ENCODE measurements at places on chromosomes 5 and 9.

GRCh38 chr9:77592476-77592875 lies 55.6 kb downstream of the GNA14 start:
- no peak for DNase-seq

DNA sequence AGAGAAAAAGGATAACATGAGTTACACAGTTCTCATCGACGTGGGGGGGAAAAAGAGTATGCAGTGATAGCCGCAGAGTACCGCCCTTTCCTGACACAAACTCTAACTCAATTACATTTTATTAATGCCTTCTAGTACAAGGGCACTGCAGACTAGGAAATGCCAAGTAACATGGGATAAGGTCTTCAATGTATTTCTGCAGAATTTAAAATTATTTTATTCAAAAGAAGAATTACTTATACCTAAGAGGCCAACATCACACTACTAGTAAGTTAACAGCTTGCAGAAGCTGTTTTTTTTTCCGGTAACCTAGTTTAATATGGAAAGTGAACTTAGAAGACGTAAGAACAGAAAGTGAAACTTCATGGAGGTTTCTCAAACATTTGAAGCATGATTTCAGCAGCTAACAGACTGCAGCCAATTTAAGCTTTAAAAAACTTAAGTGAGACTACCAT lies 3.9 kb downstream of the SETX start:
- DNase-seq = no peak

DNA sequence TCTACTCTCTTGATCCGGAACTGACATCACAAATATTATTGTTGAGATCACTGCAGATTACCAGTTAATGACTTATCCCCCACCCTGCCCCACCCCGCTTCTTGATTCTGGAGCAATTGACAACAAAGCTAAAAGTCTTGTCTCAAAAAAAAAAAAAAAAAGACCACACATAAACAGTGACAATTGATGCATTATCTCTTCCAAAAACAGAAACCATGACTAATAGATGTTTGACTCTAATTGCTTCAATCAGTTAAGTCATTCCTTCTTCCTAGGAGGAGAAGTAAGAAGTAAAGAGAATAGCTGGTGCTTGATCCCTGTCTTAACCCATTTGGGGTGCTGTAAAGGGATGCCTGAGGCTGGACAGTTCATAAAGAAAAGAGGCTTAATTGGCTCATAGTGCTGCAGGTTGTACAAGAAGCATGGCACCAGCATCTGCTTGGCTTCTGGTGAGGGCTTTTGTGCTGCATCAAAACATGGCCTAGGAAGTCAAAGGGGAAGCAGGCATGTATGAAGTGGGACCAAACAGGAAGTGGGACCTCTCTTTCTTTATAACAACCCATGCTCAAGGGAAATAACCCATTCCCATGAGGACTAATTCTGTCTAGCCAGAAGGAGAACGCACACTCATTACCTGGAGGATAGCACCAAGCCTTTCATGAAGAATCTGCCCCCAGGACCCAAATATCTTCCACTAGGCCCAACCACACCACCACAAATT lies 158.7 kb downstream of the TMEM167A start:
- no peak for DNase-seq

GRCh38 chr5:83924891-83925290 lies 204.2 kb upstream of the HAPLN1 start:
- no peak for DNase-seq

DNA sequence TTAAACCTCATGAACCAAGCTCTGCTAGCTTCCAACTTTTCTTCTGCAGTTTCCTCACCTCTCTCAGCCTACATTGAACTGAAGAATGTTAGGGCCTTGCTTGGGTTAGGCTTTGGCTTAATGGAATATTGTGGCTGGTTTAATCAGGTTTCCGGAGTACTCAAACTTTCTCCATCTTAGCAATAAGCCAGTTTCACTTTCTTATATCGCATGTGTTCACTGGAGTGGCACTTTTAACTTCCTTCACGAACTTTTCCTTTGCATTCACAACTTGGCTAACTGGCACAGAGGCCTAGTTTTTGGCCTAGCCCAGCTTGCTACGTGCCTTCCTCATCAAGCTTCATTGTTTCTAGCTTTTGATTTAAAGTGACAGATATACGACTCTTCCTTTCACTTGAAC lies 81.0 kb upstream of the MAST4 start:
- no peak for DNase-seq

- DNase-seq = no peak
Measured at GRCh38 chr9:9752722-9753121, 860.1 kb downstream of the PTPRD start.

DNA sequence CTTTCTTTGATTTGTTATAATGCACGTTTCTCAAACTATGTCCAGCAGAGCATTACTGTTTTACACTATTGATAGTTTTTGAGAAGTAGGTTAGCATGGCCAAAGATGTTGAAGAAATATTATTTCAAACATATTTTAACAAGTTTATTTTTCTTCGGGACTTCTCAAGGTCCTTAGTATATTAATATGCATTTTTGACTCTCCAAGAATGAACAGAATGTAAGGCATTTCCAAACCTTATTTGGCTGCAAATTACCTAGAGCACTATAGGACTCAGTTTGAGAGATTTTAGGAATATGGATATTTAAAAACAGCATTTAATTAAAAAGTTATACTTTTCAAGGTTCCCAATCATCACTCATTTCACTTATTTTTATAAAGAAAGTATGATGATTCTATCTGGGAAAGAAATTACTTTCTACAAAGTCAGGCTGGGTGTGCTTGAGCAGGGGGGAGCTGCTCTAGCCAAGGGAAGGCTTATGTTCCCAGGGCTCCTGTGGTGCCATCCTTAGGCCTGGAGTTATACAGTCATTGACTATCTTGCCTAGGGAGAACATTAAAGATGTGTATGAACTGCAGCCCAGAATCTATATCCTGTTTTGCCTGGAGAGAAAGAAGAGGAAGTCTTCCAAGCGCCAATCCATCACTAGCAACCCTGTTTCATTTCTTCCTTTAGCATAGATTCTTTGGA lies 27.6 kb upstream of the NREP start:
- no peak for DNase-seq

DNA sequence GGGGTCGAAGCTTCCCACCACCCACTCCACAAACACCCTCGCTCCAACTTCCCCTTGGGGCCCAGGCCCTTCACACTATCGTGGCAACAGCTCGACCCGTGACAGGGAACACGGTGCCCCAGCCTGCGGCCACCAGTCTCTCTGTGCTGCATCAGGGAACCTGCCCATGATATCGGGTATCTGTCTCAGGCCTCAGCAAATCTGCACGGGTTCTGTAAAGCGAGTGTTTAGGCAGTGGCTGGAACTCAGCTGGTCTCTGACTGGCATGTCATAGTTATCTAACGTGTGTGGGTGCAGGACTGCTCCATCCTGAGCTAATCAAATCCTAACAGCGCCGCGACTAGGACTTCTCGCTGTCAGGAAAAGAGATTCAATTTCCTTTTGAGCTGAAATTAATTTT lies 42.9 kb downstream of the DBH start:
- no peak for DNase-seq

DNA sequence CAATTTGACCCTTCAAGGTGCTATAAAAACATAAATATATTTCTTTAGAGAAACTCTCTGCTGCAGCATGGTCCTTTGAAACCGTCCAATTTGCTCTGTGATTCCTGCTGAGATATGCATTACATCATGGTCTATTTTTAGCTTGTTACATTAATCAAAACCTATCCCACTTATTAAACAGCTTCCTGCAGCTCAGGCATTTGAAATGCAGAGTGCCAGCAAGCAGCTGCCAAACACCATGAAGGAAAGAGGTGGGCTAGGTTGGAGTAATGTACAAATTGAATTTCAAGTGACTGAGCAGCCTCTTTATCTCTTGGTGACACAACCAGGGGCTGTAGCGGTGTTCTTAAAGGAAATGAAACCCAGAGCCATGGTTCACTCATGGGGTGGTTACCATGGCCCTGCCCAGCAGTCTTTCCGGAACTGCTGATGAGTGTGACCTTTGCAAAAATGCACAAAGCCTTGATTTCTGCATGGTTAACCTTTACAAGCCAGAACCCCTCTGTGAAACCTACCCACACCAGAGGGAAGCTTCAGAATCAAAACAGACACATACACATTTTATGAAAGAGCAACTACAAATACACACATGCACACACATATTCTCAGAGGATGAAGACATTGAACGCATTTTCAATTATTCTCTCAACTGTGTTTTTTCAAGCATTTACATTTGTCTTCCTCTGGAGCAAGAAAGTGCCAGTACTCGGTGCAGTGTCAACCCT lies 155.8 kb upstream of the ZNF608 start:
- no peak for DNase-seq

GRCh38 chr9:129938291-129938979 lies 103.2 kb downstream of the USP20 start:
- no peak for DNase-seq

GRCh38 chr5:158925314-158925713 lies 174.4 kb downstream of the EBF1 start:
- no peak for DNase-seq

DNA sequence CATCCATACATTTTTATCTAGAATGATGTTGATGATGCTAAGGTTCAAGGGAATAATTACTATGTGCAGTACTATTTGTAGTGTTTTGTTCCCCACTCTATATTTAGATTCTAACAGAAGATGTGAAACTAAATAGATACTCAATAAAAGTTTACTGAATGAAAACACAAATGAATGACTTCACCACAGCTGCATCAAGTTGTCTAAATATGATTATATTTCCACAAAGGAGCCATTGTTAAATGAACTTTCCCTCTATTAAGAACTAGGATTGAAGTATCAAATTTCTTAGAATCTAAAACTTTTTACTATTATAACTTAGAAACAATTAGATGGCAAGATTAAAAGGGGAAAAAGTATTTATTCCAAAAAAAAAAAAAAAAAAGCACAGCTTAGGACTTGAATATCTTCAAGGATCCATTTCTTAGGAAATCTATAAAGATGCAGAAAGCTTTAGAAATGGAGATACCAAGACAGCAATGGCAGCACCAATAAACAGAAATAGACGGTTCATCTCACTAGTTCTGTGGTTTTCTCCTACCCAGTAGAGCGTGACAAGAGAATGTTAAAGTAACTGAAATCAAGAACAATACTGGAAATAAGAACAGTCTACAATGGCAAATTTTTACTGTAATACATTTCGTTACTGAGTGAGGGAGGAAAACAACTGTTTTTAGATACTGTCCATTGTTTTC lies 347.6 kb downstream of the EBF1 start:
- no peak for DNase-seq

GRCh38 chr5:88888291-88888690 lies 5.3 kb upstream of the MEF2C start:
- DNase-seq = no peak

DNA sequence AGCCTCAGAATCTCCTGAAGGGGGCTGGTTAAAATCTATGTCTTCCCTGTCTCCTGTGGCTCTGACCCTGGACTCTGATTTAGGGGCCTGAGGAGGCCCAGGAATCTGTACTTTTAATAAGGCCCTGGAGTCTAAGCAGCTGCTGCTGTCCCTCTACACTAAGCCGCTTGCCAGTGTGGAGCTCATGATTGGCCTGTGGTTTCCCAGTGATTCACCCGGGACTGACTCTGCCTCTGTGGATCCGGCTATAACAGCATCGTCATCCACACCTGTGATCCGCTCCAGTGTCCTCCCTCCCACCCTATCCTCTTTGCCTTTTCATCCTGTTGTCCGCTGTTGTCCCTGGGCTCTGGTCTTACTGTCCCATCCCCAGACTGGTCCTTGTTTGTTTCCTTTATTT lies 3.7 kb downstream of the SLC31A2 start:
- peak; percentile 38 for DNase-seq

DNA sequence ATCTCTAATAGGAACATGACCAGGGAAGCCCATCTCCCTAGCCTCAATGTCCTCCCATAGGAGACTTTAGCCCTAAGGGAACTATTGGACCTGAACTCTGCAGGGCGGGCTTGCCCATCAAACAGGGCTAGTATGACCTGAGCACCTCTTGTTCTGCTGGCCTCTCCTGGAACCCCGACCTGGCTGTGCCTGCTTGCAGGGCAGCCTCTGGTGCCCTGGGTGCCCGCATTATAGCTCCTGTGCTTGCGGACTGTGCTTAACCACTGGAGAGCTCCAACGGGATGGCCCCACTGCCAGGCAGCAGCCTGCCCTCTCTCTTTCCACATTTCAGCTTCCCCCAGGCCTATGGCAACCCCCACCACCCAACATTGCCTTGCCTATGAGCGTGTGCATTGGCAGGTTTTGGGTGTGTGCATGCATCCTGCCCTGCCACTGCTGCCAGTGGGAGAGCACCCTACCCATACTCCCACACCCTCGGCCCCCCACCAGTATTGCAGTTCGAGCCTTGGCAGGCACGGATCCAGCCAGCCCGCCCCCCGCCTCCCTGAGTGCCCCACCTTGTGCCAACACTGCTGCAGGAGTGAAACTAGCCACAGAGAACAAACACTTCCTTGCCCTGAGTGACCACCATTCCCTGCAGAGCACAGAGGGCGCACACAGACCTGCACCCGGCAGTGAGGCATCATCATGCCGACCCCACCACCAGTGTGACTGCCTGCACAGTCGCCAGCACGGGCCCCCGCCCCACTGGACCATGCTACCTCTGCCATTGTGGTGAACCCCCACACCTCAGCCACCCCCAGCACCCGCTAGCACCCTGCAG lies 1123.8 kb upstream of the CDH6 start:
- DNase-seq = no peak

- no peak for DNase-seq
Measured at GRCh38 chr5:584846-585245, 27.3 kb upstream of the CEP72 start.

- DNase-seq = no peak
Measured at GRCh38 chr5:1294835-1295649, at the start of gene TERT. TERT (minus strand) TSS chr5:1295068; CDS start chr5:1294989, 79 bp downstream.

DNA sequence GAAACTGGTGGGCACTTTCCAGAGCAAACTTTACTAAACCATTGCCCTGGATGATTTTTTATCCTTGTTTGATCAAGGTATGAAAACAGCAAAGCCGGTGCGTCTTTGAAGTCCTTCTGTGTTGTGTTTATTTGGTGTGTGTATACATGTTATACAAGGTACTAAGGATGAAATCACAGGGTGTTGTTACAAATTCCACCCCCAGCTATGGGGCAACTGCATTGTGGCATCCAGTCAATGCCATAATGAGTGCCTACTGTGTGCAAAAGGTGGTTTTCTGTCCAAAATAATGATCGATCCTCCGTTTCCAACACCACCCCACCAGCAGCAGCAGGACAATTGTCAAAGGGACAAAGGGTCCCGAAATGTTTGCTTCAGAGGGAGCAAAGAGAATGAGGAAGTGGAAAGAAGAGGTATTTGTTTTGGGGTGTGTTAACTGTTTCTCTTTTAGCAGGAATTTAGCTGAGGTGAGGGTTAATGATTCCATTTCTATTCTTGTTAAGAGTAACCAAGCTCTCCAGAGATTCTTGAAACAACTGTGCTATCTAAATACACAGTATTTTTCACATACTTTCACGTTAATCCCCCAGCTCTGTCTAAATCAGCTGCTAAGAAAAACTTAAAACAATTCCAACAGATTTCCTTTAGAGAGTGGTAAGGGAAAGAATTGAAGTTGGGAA lies 568.7 kb upstream of the KLF4 start:
- DNase-seq = no peak

- DNase-seq = no peak
Measured at GRCh38 chr9:78325846-78326360, 29.0 kb downstream of the PSAT1 start.

- DNase-seq = peak; percentile 63
Measured at GRCh38 chr5:83636156-83636555, 84.5 kb downstream of the HAPLN1 start.

Measured in non-pigmented ciliary epithelial cell (primary cell).